Tibial nerve (tissue), 4 donors: ENCODE measurements at places on chromosomes 5 and 9. TPM values are rescaled to one million over a fixed set of nuclear protein-coding genes. Genes with fewer than 3 reads are reported as not detected.
A peak's percentile ranks its signal among the peaks of the same experiment; 100 is the strongest.

The TICAM2 gene
- 1.0 TPM for total RNA-seq

The ECSCR gene
- 16.4 TPM for total RNA-seq

The SH3RF2 gene
- 1.0 TPM for total RNA-seq

The PLAC8L1 gene
- not detected for total RNA-seq

The PHF24 gene
- 0.66 TPM for total RNA-seq

The TESK1 gene
- total RNA-seq: 40.0 TPM

The IL3 gene
- total RNA-seq: not detected

The ASPN gene
- 18.4 TPM for total RNA-seq

The TAF11L10 gene
- not detected for total RNA-seq

The ORM2 gene
- total RNA-seq: not detected

The IFNA2 gene
- total RNA-seq: not detected

The PCDHGC5 gene
- 4.0 TPM for total RNA-seq

The GABBR2 gene
- total RNA-seq: not detected

- DNase-seq: no peak
Observed at GRCh38 chr5:78760366-78760765, 111.8 kb upstream of the LHFPL2 start.

- no peak for DNase-seq
Observed at GRCh38 chr9:32350682-32351081, 33.8 kb upstream of the ACO1 start.

GRCh38 chr5:6410421-6410820, 32.1 kb upstream of the MED10 start:
- DNase-seq: no peak

DNA sequence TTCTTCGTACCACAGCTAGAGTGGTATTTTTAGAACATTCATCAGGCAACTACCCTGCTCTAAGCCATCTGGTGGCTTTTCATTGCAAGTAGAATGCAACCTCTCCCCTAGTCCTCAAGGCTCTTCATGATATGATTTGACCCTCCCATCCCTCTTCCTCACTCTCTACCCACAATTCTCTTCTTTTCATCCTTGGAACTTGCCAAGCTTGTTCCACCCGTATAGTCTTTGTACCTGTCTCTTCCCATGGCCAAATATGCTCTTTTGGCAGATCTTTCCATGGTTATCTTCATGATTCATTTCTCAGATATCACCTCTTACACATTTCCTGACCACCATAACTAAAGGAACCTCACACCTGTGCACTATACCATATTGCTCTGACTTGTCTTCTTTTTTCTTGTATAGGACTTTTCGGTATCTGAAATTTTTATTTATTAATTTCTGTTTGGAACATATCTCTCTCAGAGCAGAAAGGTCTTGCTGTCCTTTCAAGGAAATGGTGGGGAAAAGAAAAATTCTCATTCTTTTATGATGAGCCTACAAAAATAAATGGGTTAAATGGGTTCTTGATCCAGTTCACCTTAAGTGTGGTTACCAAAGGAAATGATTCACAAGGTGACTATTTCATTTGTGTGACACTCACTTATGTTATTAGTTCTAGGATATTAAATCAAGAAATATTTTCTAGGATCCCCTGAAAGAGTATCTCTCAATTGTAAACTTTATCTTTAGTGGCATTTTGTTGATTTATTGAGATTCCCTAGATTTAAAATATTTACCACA, 3.7 kb upstream of the CD274 start:
- no peak for DNase-seq

GRCh38 chr5:126531543-126532120, 63.4 kb downstream of the ALDH7A1 start:
- DNase-seq: no peak

- DNase-seq: no peak
Observed at GRCh38 chr5:128850049-128850448, 115.2 kb upstream of the SLC27A6 start.

DNA sequence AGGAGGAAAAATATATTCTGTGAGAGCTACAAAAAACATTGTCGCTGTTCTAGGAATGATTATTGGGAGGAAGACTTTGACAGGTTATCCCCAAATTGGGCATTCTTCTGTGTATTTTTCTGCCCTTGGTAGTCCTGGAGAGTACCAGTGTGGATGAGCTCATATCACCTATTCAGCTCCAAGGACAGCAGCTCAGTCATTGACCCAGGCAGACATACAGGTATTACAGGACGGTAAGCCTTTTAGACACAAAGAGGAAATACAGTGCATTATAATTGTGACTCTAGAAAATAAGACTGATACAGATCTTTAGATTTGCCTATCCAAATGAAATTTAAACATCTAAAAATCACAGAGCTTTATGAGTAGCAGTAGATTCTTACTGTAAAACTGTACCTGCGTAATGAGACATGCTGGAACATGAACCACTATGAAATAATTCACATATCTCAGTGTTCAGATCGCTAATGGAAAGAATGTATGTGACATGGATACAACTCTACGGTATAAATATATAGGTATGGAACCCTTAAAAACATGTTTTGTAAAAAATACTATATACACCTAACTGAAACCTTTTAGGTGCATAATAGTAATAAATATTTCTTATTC, 56.0 kb downstream of the PLK2 start:
- no peak for DNase-seq

- no peak for DNase-seq
Observed at GRCh38 chr9:96006961-96007360, 131.5 kb downstream of the ERCC6L2 start.

- peak; percentile 33 for DNase-seq
Observed at GRCh38 chr5:140977003-140977402, 10.7 kb downstream of the PCDHAC2 start.

GRCh38 chr5:57366744-57367143, 115.9 kb downstream of the ACTBL2 start:
- DNase-seq: no peak

- no peak for DNase-seq
Observed at GRCh38 chr5:112253478-112254250, 165.4 kb downstream of the EPB41L4A start.

- DNase-seq: no peak
Observed at GRCh38 chr5:81161012-81161601, 72.0 kb upstream of the CKMT2 start.

DNA sequence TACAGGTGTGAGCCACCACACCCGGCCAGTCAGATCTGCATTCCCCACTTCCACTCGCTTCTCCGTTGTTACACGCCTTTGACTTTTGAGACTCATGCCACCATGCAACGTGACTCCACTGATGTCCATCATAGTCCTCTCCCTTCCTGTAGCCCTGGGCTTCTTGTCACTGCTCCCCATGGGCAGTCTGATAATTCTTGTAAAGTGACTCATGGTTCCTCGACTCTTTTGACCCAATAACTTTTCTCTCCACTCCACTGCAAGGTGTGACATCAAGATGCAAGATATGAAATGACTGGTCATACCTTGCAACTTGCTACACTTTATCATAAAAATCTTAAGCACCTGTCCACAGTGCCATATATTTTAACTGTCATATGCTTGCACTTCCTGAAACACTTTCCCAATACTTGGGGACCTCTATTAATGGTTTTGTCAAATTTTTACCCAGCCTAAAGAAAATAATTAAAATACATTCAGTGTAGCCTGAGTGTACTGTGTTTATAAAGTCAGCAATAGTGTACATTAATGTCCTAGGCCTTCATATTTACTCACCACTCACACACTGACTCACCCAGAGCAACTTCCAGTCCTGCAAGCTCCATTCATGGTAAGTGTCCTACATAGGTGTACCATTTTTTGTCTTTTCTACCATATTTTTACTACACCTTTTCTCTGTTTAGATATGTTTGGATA, 18.6 kb upstream of the ANKRD18A start:
- no peak for DNase-seq

DNA sequence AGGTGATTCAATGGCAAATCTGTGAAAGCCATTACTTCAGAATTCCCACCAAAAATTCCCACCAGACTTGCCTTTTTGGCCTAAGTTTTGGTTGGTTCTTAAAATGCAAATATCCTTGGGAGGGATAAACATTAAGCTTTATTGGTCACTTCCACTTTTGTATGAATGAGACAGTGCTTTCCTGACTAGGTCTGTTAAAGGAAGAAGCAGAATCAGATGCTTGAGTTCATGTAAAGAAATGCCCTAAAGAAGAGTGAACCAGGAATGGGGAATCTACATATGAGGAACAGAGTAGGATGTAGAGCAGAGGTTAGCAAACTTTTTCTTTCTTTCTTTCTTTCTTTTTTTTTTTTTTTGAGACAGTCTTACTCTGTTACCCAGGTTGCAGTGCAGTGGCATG, 129.3 kb downstream of the GCNT1 start:
- no peak for DNase-seq

GRCh38 chr9:32741706-32742105, 41.6 kb upstream of the TMEM215 start:
- no peak for DNase-seq

- no peak for DNase-seq
Observed at GRCh38 chr9:135385793-135386192, 93.8 kb upstream of the PPP1R26 start.

- DNase-seq: no peak
Observed at GRCh38 chr5:120532835-120533234, 68.7 kb downstream of the PRR16 start.

DNA sequence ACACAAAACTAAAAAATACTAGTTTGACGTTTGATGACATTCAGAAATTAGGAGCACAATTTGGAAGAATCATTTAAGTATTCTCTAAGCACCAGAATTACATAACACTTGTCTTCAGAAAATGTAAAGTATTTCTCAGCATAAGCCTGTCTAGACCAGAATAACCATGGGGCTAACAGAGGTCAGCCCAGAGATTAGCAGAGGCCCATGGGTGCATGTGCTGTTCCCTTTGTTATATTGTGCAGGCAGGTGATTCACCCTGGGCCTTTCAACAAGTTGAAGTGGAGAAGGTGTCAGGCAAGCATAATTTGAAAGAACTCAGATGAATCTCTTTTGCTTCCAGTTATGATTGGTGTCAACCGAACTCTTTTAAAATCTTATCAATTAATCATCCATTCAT, 227.9 kb downstream of the LURAP1L start:
- DNase-seq: no peak

DNA sequence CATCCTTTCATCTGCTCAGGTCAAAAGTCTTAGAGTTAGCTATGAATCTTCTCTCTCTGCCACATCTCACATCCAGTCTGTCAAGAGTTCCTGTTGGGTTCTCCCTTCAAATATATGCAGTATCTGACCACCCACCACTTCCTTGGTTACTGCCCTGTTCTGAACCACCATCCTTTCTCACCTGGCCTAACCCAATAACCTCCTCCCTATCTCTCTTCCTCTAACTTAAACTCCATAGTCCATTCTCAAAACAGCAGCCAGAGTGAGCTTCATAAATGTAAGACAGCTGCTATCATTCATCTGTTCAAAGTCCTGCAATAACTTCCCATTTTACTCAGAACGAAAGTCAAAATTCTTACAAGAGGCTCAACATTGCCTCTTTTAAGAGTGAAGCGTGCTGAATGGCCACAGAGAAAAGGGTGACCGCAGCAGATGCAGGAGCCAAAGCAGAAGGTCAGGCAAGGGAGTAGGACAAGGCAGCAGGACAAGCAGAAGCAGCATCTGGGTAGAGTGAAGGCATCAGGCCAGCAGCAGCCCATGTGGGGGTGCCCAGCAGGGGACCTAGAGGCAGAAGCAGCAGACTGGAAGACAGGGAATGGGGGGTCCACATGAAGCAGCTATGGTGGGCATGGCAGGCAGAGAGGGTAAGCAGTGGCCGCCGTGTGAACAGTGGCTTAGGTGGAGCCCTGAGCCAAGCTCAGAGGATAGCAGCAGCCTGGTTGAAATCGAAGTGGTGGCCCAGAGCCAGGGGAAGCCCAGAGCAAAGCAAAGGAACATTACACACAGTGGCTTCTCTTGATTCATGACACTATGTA, 39.3 kb upstream of the CDC42SE2 start:
- no peak for DNase-seq

GRCh38 chr5:196350-196749, 5.1 kb downstream of the LRRC14B start:
- DNase-seq: no peak

DNA sequence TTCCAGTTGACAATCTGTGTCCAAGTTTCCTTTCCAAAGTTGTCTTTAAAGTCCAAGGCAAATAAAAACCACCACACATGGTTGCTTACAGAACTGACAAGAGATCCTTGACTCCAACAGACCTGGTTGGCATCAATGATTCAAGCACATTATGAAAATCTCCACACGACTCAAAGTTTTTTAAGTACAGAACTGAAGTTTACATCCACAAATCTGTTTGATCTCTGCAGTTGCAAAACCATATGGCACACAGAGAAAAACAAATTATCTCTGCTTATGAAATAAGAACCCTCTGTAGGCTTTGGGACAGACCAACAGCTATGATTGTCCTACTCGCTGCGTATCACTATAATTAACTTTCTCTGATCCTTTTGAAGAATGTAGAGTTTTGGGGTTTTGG, 60.8 kb downstream of the MLLT3 start:
- DNase-seq: no peak
